Cortex of kidney (tissue), 1 donor: ENCODE measurements at places on chromosomes 7 and 10.

GRCh38 chr10:24554036-24554435, 169.7 kb downstream of the ARHGAP21 start:
- DNase-seq = no peak

- DNase-seq = no peak
These were observed 55.1 kb downstream of the SLK start for GRCh38 chr10:104022026-104022425.

GRCh38 chr10:117504562-117504961, 38.0 kb upstream of the EMX2 start:
- DNase-seq = no peak

DNA sequence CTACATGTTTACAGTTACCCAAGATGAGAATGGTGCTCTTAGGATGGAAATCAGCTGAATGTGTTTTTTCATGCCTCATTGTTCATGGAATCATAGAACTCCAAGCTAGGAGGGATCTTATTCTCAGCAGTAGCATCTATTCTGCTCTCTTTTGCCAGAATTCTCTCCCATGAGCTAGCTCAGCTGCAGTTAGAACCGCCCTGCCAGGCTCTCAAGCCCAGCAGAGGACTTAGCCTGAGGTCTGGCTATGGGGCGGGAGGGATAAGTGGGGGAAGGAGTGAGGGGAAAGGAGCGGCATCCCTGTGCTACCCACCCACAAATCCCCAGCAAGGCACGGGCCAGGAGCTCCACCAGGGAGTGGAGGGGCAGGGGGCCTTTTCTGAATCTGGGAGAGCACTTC, 120.7 kb upstream of the PLXNA4 start:
- DNase-seq = no peak

- DNase-seq = no peak
These were observed 621.8 kb upstream of the FZD8 start for GRCh38 chr10:36263871-36264270.

DNA sequence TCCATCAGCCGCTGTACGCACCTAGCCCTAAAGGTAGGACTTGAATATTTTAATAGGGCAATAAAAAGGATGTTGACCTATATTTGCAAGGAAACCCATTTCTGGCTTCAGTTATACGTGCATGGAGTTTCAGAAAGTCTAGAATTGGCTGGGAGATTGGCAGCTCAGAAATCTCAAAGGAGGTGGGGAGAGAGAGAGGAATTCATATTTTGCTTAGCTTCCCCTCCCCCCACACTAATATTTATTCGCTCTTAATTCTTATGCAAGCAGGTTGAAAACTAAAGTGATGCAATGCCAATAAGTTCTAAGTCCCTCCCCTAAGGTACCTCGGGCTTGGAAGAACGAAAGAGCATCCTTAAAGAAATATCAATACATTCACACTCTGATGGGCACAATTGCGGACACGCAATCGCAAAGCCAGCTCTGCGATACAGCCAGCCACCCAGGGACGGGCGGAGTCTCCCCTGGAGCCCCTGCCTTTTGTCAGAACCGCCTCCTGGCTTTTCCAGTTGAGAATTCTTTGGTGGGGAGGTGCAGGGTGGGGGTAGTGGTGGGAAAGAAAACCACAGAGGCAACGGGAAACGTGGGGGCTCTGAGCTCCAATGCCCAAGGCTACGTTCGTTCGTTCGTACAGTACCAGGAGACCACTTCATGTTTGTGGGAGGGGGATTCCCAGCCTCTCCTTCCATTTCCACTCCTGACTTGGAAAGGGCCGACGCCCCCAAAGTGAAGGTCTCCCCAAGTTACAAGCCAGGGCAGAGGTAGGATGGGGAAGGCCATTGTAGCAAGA, 1.3 kb downstream of the SHH start:
- DNase-seq = no peak

DNA sequence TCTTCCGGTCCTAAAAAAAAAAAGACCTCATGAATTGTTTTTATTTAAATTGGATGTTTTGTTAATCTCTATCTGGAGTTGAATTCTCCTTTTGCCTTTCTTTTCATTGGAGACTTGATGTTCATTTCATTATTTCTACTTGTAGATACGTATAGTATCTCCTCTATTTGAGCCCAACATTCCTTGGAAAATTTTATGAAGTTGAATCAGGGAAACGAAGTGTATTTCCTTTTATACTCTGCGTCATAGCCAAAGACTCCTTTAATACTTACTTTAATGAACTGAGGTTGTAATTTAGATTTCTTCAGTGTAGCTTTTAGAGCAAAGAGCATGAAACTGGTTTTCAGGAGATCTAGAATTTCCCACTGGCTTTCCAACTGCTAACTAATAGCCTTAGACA, 132.4 kb downstream of the KIAA1217 start:
- DNase-seq = no peak

DNA sequence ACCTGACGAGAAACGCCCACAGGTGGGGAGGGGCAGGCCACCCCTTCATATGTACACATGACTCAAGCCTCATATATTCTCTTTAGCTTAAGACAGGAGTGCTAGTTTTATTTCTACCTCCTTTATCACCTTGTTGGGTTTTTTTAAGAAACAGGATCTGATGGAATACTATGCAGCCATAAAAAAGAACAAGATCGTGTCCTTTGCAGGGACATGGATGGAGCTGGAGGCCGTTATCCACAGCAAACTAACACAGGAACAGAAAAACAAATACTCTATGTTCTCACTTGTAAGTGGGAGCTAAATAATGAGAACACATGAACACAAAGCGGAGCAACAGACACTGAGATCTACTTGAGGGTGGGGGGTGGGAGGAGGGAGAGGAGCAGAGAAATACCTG, 11.2 kb upstream of the HUS1 start:
- DNase-seq = no peak

- no peak for DNase-seq
These were observed 886.8 kb downstream of the LRMDA start for GRCh38 chr10:76318211-76318610.

DNA sequence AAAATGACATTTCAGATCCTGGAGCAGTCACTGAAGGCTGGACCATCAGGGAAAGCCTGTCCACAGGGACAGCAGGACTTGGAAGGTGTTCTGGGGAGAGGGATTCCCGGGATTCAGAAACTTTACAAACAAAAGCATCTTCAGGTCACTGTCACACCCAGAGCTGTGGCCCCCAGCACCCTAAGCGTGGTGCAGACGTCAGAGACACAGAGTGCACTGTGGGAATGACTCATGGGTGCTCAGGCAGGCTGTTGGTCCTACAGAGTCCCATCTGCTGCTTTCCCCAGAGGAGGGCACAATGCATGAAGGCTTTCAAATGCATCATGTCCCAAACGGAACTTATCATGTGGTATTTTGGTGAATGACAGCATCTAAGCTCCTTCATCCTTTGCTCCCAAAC, 13.1 kb upstream of the LRMDA start:
- no peak for DNase-seq

DNA sequence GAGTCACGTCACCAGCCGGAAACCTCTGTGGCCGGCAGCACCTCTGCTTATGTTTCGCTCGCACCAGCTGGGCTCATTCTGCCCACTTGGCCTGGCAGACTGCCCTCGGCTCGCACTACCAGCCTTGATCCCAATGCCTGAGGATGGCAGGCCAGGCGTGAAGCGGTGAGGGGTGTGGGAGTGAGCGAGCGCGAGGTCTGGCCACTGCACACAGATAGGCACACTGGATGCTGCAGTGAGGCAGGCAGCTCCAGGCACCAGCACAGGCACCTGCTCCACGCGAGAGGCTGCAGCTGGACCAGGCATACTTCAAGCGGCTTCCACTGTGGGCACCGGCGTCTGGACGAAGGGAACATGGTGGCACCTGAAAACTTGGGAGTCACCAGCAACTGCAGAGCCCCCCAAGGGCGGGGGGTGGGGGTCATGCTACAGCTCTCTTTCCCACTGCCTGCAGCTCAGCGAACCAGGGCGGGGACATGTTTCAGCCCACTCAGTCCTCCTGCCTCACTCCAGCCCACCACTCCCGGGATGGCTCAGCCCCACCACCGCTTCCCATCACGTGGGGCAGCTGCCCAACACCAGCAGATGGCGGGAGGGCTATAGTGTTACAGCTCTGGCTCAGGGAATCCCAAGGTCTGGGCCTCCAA, 5.4 kb upstream of the DMTF1 start:
- no peak for DNase-seq

DNA sequence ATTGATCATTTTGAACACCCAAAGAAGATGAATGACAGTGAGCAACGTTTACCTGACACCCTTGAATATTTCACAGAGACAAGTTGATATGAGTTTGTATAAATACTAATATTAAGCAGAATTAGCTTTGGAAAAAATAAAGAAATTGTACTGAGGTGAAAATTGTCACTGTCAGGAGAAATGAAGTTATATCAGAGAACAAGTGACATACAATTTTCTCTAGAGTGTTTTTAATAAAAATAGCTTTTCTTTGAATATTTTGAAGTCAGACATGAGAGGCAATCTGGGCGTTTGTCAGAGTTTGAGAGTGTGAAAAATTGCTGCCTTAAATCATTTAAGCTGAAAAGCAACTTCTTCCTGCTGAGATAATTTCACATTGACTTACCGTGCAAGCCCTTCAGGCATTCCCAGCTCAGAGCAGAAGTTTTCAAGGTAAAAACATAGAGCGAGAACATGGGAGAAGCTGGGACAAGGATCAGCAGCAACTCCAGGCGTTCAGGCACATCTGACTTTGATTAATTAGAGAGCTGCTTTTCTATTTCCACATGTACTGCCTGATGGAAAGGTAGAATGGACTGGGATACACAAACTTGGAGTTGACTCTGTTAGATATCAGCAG, 535.9 kb downstream of the TFEC start:
- DNase-seq = no peak

- DNase-seq = no peak
These were observed 27.6 kb upstream of the MKRN1 start for GRCh38 chr7:140506788-140507464.

DNA sequence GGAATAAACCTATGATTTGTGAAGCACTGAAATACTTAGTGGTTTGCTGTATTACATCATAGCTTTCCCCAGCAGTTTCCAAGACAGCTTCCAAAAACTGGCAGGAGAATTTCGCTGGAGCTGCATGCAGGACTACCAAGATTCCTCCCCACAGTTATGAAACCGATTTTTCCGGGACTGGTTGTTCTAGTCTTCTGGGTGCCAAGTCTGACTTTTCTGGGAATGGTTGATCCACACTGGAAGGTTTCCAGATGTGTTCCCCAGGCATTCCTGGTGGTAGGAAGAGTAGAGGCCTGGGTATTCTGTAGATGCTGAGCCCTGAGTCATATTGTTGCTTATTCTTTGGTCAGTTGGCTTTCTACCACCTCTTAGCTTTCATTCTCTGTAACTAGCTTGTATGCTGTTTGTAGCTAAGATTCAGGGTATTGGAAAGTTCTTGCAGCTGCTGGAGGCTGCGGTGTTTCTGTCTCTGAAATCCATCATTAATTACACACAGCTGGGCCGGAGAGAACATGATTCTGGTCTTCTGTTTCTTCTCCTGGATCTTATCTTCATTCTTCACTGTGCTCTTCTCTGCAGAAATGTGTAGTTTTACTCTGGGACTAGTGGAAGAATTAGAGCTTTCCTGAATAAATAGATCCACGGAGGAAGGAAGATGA, 6.3 kb downstream of the ABCC2 start:
- no peak for DNase-seq
